NCI-H1930 (cell line): ENCODE measurements at places on chromosomes 1 and 21.
A peak's percentile ranks its signal among the peaks of the same experiment; 100 is the strongest.

- DNase-seq = peak; percentile 83
Observed at GRCh38 chr1:179365342-179366092, at the start of gene AXDND1. AXDND1 (plus strand) TSS chr1:179365971; CDS start chr1:179366510, 539 bp downstream.

- DNase-seq = no peak
Observed at GRCh38 chr1:162927421-162927820, 66.4 kb upstream of the CCDC190 start.

- no peak for DNase-seq
Observed at GRCh38 chr1:57551476-57551875, 127.6 kb upstream of the DAB1 start.

DNA sequence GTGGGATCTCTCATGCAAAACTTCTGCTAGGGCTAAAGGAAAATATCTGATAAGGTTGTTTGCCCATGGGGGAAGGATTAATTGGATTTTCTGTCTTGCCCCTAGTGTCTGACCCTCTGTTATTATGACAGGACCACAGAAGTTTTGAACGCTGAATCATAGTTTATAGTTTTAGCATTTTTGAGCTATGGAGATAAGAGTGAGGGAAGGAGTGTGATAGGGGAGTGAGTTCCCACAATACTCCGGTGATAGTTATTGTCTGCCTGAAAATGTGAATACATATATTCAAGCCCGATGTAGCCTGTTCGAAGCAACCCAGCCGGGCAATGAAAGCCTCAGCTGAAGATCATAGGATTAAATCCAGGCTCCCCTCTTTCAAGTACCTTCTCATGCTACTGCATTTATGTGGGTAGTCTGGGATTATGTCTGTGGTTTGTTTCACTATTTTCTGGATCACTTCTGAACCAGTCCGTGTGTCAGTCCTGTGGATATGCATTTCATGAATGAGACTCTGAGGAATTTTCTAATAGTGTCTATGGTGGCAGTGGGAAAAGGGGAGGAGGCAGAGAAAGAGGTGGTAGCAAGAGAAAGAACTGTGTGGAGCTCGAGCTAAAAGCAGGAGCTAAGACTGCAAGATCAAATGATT, 258.7 kb downstream of the DISC1 start:
- DNase-seq = no peak

GRCh38 chr1:16250524-16251251, 13.7 kb upstream of the CPLANE2 start:
- DNase-seq = no peak

DNA sequence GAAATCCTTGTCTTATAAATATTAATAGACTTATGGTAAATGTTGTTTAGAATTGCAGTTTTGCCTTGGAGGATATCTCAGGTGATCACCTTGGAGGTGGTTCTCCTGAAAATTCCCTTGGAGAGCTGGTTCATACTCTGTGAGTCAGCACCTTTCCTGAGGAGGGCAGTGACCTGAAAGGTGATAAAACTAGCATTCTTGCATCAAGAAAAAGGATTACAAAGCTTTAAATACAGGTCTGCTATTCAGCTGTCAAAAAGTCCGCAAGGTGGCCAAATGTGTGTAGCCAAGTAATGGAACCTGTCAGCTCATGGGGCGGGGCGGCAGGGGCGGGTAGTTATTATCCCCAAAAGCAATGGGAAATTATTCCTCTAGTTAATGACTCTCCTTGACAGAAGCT, 52.8 kb upstream of the EDARADD start:
- DNase-seq = no peak

GRCh38 chr1:83098131-83098530, 900.8 kb downstream of the TTLL7 start:
- DNase-seq = no peak

GRCh38 chr1:35316264-35316663, 47.8 kb downstream of the ZMYM4 start:
- no peak for DNase-seq

- DNase-seq = no peak
Observed at GRCh38 chr1:109181085-109181806, 32.5 kb upstream of the SARS1 start.
